ENCODE measurements at places on chromosomes 5 and 9.

DNA sequence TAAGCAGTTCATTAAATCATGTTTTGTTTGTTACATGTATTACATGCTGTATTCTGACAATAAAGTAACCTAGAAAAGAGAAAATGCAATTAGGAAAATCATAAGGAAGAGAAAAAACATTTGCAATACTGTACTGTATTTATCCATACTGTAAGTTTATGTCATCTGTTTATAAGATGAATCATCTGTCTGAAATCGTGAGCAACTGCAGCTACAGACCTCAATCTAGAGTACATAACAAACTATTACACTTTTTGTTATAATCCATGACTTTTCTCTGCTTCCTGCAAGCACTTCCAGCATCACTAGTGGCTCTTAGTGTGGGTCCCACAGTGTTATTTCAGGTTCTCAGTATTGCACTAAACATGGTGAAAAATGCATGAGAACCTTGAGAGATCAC lies 144.4 kb upstream of the NR4A3 start:
- no peak for DNase-seq

DNA sequence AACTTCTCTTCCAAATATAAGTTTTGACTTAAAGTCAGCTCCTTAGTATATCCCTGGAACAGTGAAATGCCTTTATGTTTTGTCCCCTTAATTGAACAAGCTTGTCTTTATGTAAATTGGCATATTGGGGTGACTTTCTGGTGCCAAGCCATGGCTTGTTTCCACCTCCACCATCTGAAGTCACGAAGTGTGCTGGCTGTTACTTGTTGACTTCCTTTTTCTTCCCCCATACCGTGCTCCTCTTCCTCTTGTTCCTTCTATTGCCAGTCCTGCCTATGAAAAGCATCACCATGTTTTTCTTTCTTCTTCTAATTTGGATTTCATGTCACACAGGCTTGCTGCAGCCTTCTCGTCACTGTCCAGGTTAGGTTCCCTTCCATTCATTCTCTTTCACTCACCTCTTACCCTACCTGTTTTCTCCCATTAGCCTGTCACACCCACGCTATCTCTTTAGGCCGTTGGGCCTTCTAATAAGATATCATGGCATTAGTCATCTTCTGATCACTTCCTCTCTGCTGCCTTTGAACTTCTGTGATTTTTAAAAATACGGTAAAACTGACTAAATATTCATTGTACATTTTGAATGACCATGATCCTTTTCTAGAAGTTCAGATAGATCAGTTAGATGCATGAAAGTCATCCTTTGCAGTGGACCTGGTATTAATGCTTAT lies 48.1 kb downstream of the IQGAP2 start:
- no peak for DNase-seq

DNA sequence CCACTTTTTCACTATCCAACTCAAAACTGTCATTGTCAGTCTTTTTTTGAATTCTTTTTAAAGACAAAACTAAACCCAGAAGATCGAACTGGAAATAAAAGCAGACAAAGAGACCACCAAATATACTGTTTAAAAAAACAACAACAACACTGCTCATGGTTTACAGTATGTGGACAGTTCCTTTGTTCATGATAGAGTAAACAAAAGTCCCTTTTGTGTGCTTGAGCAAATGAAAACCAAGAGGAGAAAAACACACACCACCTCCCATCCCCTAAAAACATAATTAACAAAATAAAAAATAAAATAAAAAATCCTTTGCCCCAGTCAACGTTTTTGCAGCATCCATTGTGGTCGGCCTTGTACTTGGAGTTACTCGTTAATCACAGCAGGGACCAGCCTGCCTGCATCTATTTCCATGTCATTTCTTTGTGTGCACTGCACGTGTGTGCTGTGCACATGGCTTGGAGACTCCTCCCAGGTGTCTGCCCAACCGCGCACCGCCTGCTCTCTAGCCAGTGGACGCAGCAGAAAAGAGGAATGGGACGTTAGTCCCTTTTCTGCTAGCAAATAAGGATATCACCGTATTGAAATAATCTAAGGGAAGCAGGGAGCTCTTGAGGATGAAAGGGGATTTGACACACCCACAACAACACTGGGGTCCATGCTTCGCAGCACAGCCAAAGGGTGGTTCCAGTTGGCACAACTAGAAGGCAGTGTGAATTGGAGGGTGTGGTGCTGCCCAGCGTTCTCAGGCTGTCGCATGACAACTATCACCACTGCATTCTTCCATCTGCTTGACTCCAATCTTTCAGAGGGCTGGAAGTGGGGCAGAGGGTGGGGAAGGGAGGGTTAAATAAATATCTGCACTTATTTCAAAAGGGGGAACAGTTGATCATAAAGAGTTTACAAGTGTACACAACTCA lies 130.0 kb downstream of the SEMA6A start:
- DNase-seq: no peak

DNA sequence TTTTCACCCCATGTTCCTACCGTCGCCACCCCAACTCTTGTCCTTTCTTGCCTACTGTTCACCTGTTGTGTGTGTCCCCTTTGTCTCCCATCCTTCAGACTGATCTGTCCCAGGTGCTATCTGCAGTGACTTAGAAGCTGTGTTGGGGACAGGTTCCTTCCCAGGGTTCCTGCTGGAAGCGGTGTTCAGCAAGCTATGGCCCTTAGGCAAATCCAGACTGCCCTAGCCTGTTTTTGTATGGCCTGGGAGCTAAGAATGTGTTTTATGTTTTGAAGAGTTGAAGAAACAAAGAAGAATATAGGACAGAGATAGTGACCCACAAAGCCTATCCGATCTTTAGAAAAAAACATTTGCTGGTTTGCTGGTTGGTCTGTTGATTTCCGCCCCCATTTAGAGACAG lies 236.4 kb downstream of the GOLPH3 start:
- no peak for DNase-seq

DNA sequence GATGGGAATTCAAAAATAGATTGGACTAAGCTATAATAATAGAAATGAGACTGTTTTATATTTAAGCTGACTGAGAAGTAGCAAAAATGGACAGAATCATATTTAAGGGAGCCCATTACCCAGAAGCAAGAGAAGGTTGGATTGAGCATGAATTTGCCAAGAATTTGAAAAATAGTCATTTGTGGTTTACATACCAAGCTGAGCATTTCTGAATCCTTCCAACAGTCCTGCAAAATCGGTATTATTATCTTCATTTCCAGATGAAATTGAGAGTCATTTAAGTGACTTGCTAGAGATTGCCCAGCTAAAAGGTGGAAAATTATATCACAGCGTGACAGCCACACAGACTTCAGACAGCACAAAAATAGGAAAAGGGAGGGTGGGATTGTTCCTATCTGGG lies 48.4 kb downstream of the TNFSF15 start:
- DNase-seq: no peak

DNA sequence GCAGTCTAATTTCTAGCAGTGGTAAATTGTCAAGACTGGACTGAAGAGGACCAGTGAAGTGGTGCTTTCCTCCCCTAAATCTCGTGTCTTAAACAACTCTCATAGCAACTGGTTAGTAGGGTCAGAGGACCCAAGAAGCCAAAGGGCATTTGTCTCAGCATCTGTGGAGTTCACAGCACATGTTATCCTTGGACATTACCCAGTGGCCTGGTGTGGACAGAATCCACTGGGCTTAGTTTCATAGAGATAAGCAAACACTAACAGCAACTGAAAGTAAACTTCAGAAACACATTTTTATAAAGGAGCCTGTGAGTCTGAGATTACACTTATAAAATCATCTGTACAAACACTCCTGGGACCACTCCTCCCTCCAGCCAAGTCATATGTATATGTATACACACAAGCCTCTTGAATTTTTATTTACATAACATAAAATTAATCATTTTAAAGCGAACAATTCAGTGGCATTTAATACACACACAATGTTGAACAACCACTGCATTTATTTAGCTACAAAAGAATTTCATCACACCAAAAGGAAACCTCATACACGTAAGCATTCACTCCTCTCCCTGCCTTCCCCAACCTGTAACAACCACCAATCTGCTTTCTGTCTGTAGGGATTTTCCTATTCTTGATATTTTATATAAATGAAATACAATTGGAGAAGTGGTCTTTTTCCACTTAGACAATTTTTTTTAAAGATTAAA lies 457.8 kb downstream of the RASEF start:
- no peak for DNase-seq

GRCh38 chr5:80189201-80189600 lies 66.6 kb downstream of the SERINC5 start:
- DNase-seq: no peak

DNA sequence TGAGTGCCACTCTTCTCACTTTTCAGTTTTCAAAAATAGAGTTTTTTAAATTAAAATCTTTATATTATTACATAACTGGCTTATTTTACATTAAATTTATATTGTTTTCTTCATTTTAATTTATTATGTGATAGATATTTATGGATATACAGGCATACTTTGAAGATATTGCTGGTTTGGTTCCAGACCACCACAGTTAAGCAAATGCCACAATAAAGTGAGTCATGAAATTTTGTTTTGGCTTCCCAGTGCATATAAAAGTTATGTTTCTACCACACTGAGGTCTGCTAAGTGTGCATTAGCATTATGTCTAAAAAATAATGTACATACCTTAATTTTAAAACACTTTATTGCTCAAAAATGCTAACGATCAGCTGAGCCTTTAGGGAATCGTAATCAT lies 47.4 kb downstream of the NDUFS4 start:
- DNase-seq: no peak

- no peak for DNase-seq
Observed at GRCh38 chr5:121795511-121795910, 56.2 kb upstream of the FTMT start.

GRCh38 chr5:50663636-50664035 lies 2.8 kb upstream of the PARP8 start:
- DNase-seq: no peak
